ENCODE measurements at places on chromosomes 11 and 22. TPM values are rescaled to one million over a fixed set of nuclear protein-coding genes. Genes with fewer than 3 reads are reported as not detected.
A peak's percentile ranks its signal among the peaks of the same experiment; 100 is the strongest.

RPS25 gene
- 953 TPM for total RNA-seq

PGA5 gene
- 2.6 TPM for total RNA-seq

DNA sequence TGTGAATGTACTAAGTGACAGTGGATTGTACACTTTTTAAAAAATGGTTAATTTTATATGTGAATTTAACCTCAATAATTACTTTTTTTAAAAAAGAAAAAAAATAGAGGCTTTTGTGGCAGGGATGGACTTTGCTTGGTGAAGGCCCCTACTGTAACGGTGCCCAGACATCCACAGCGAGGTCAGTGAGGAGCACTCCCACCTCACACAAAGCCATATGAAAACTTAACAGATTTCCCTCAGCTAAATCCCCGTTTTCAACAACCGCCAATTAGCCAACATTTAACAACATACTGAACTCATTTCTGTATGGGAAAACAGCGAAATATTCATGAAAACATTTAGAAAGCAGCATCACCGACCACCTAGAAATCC lies 642 bp upstream of the C11orf58 start:
- no peak for DNase-seq

DNA sequence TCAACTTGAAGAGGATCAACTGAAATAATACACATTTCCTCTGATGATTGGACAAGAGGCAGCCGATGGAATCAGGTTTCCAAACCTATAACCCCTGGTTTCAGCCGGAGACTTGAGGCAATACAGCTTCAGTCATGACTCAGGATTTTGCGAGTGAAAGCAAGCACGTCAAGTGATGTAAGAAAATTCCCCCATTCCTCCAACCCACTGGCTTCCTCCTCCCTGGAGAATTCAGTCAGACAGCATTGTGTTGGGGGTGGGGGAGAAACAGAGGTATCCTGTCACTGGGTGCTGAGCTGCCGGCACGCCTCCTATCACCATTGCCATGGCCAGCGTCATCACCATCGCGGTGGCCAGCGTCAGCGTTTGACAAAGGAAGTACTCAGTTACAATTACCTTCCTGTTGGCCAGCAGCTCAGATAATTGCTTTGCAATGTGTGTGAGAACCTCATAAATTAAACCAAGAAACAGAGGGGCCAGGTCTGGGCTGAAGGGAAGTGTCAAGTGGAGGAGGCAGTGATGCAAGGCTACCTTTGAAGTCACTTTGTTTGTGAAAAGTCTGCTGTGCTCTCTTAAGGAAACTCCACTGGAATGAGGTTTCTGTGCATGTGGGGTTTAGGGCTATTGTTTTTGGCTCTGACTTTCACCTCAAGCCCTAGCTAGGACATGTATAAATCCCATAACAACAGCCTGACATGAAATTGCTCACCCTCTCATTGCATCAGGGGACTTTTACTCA lies 50.2 kb downstream of the LIF start:
- peak; percentile 94 for DNase-seq

DNA sequence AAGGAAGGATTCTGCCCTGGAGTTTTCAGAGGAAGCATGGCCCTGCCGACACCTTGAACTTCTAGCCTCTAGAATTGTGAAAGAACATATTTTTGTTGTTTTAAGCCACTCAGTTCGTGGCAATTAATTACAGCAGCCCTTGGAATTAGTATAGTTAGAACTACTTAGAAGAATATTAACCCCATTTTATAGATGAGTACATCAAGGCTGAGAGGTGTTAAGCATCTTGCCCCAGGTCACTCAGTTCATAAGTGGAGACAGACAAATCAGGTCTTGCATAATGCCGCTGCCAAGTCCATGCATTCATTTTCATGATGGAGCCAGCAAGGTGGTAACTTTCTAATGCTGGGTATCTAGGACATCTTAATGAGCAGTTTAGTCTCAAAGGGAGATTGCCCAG lies 26.6 kb downstream of the LDLRAD3 start:
- DNase-seq = no peak

DNA sequence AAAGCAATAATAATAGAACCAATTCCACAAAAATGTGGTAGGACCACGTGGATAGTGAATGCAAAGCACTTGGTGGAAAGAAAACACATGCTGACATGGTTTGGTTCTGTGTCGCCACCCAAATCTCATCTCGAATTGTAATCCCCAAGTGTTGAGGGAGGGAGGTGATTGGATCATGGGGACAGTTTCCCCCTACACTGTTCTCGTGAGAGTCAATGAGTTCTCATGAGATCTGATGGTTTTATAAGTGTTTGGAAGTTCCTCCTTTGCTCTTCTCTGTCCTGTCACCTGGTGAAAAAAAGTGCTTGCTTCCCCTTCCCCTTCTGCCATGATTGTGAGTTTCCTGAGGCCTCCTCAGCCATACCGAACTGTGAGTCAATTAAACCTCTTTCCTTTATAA lies 421.9 kb upstream of the CADM1 start:
- no peak for DNase-seq

DNA sequence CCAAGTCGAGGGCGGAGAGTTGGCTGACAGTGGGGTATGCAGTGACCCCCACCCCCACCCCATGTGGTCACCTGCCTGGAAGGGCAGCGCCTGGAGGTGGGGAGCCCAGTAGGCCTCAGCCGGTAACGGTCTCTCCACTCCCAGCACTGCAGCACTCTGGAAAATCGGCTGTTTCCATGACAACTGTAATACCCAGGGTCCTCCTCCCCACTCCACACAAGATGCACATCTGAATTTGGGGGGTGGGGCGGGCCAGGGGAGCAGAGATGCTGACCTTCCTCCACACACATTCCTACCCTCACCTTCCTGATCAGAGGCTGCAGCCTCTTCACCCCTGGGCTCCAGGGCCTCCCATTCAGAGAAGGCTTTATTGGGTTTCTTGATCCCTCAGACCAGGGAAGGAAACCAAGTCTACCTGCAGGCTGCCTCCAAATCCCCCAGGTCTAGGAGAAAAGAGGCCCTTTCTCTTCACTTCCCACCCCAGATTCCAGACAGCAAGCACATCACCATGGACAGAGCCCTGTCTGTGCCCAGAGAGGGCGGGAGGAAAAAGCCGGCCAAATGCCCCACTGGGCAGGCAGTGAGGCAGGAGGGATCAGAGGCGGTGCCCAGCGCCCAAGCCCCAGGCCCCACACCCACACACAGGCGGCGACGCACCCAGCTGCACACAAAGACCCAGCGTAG lies 46.5 kb downstream of the SLC22A12 start:
- no peak for DNase-seq

Data from mesenteric fat pad (tissue), 1 donor.